ENCODE measurements at places on chromosomes 1 and 21.

DNA sequence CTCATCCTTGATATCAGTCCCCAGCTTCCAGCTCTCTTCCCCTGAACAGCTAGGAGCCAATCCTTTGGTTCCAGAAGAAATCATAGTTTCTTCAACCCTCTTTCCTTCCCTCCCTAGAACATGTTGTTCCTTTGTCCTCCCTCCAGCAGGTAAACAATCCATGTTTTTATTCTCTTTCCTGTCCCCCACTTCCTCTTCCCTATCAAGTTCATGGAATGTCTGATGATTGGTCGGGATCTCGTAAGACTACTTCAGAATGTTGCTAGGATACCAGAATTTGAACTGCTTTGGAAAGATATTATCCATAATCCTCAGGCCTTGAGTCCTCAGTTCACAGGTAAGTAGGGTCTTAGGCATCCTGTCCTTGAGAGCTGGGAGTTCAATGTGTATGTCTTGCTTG, 23.1 kb upstream of the SLC27A3 start:
- no peak for DNase-seq

DNA sequence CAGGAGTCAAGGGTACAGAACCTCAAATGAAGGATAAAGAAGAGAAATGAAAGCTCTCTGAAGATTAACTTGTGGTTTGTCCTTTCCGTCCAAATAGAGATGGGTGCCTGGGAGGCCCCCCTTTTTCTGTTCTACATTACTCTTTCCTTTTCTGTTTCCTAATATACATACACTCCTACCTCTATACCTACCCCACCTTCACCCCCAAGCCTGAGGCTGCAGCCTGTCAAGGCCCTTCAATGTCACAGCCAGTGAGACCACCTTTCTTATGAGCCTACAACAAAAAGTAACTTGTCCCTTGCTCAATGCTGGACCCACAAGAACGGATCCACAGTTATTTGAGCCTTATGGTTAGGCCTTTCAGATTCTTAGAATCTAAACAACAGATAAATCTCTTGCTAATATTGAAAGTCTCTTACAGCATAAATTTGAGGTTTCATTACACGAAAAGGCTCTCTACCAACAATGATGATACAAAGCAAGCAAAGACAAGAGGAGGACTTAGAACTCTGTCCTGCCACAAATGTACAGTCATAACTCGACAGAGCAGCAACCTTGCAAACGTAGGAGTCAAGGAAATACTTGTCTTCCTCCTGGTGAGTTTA, 4.1 kb upstream of the TRAF3IP3 start:
- DNase-seq = no peak

DNA sequence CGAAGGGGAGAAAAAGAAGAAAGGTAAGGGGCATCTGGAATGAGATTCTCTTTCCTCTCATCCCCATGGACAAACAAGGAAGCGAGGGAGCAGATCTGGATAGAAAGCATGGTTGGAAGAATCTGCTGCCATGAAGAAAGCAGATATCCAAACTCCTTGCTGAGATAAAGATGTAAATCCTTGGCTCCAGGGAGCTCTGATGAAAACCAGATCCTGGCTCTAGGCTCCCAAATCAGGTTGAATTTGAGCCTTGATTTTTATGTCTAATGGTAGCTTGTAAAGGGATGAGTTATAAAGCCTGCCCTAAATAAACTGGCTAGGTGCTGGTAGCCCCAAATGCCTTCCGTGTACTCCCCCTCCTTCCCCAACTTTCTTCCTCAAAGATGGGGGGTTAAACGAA, 64.1 kb upstream of the LAX1 start:
- DNase-seq = no peak

DNA sequence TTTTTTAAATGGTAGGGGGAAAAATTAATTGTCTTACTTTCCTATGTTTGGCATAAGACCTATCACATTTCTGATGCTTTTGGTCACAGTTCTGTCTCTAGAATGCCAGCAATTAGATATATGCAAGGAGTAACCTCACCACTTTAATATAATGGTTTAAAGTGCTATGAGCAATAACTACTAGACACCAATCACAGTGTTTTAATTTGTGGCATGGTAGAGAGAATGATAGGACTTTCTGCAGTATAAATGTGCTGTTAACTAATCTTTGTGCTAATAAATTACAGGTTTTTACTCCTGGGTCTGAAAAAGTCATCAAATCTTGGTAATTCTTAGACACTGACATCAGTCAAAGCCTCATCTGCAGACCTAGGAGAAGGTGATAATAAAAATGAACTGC, 2110.3 kb downstream of the NCAM2 start:
- no peak for DNase-seq

GRCh38 chr1:85199667-85200462, 951 bp downstream of the SYDE2 start:
- no peak for DNase-seq

DNA sequence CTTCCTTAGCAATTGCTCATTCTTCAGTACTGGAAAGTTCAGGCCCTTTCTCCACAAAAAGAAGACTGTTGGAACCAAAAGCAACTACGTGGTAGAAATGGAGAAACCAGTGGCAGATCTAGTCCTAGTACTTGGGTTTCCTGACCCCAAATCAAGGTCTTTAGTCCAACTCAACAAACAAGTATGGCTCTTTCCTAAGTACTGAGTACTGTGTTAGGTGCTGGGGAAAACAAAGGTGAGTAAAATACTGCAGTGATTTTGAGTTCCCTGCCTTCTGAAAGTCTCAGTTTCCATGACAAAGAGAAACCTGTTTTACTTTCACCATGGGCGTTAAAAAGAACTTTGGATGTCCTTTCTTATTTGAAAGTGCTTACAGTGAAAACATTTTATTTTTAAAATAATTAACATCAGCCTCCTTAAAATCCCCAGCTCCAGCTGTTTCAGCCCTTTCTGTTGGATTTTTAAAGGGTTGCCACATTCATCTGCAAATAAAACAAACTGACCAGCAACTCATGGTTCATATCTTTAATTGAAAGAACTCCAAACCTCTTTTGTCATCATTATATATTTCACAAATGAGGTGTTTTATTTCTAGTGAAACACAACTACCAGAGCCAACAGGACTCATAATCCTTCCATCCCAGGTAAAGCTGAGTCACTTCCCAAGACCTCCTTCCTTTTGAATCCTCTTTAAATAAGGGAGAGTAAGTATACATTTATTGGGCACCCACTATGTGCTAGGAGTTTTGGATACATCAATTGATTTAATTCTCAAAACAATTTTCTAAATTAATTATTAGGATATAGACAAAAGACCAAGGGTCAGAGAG, 35.4 kb downstream of the PLPP3 start:
- DNase-seq = no peak

GRCh38 chr21:40835184-40835694, 11.7 kb downstream of the DSCAM start:
- no peak for DNase-seq

GRCh38 chr1:178857126-178857525, 13.8 kb downstream of the ANGPTL1 start:
- no peak for DNase-seq

- peak; percentile 37 for DNase-seq
These were observed 78.4 kb upstream of the GPR88 start for GRCh38 chr1:100459358-100460114.

GRCh38 chr1:15676688-15677661, 7.1 kb upstream of the PLEKHM2 start:
- DNase-seq = no peak

GRCh38 chr1:19493547-19493946, 8.2 kb upstream of the CAPZB start:
- DNase-seq = no peak

GRCh38 chr1:153001382-153001781, at the start of gene SPRR3:
Gene SPRR3, plus strand, starts transcription at chr1:153001749. Its CDS starts 1,272 bp downstream, at chr1:153003021.
- DNase-seq = no peak

DNA sequence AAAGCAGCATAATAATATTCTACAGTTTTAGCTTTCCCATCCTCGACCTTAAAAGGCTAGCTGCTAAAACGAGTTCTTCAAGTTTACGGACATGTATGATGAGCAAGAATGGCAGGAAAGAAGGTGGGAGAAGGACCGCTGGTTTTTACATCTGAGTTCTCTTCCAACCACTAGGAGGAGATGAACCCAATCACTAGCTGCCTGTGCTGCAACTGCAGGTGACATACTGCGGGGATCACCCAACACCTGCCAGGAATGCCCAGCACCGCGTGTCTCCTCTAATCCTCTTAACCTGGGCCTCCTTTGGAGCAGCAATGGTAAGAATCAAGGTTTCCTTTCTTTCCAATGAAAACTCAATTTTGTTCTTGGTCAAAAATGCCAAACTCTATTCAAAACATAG, 23.5 kb downstream of the TOR3A start:
- no peak for DNase-seq

GRCh38 chr1:209455145-209455544, 128.4 kb upstream of the CAMK1G start:
- no peak for DNase-seq

DNA sequence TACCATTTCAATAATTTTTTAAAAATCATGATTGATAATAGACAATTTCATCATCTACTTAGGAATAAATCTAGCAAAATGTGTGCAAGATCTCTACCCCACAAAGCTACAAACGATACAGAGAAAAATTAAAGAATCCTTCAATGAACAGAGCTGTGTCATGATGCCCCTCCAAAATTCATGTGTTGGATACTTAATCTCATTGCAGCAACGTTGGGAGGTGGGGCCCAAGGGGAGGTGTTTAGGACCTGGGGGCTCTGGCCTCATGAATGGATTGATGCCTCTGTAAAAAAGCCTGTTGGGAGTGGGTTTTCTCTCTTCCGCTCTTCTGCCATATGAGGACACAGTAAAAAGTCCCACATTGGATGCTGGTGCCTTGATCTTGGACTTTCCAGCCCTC, 54.9 kb downstream of the PRSS38 start:
- no peak for DNase-seq

DNA sequence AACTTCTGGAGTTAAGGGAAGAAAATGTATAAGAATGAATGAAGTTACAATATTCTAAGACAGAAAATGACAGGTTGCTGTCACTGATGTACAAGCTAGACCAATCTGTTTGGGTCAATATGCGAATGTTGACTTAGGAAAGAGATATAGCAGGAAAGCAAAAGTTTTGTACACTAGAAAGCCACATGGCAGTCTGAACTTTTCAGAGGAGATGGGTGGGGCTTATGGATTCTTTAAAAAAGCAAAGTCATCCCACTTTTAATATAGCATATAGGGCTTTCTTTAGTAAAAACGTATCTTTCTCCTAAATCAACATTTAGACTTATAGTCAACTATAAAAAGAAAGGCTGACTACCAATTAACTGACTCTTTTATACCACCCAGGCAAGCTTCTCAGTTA, 381.2 kb downstream of the PTPRC start:
- no peak for DNase-seq

GRCh38 chr1:53349968-53350852, 22.3 kb upstream of the LRP8 start:
- no peak for DNase-seq

GRCh38 chr1:199482426-199482825, 545.1 kb upstream of the NR5A2 start:
- DNase-seq = no peak

DNA sequence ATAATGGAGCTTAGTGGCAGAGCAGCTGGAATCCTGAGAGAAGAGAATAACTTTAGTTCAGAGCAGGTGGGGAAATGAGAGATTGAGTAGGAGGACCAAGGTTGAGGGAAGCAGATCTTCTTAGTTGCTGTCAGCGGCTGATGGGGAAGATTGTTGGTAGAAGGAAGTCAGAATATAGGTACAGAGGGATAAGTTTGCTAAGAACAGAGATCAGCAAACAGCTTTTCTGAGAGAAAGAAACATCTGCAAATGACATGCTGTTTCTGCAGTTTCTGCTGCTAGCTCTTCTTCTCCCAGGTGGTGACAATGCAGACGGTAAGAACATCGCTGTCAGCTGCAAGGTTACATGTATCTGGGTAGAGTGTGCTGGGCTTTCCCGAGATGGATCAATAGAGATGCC, at the start of gene CD1C:
Gene CD1C, plus strand, starts transcription at position 113 of the 400 bp plus-strand sequence. Its CDS starts 142 bp downstream, at position 255.
- no peak for DNase-seq

GRCh38 chr1:178818416-178818815, 52.5 kb downstream of the ANGPTL1 start:
- DNase-seq = no peak

- DNase-seq = no peak
These were observed 262.9 kb downstream of the RHOU start for GRCh38 chr1:228998179-228998578.

GRCh38 chr1:153968000-153968363, 280 bp downstream of the CREB3L4 start:
- DNase-seq = peak; percentile 57

DNA sequence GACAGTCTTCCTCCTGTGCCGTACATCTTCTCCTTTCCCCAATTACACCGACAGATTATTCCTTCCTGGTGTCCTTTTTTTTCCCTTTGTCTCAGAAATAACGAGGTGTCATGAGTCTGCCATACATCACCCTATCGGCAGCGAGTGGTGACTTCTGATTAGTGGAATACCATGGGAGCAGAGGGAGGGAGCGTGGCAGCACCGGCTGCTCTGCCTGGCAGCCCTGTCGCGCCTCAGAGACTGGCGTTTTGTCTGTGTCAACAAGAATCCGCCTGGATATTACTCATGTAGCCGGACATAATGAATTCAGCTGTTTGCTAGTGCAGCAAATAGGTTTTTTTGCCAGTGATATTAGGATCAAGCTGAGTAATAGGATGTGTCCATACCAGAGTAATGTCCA, 51.8 kb downstream of the UTP25 start:
- no peak for DNase-seq

DNA sequence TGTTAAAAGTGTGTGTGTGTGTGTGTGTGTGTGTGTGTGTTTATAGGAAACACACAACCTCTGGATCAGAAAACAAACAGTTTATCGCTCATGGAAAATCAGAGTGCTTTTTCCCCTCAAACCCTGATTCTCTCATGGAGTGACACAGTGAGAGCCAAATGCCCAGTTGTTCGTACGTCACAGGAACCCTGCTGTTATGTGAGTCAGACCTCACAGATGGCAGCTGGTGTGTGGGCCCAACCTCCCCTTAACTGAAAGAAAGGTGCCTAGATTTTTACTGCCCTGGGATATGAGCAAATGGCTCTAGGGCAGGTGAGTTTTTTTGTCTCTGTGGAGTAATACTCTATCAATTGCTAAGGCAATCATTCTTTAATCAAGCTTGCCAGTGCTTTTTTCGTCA, 1788.1 kb downstream of the BRINP3 start:
- no peak for DNase-seq

- DNase-seq = no peak
These were observed 909 bp upstream of the PAXBP1 start for GRCh38 chr21:32772281-32773047.

GRCh38 chr1:51997974-51998382, 7.5 kb upstream of the RAB3B start:
- DNase-seq = no peak

DNA sequence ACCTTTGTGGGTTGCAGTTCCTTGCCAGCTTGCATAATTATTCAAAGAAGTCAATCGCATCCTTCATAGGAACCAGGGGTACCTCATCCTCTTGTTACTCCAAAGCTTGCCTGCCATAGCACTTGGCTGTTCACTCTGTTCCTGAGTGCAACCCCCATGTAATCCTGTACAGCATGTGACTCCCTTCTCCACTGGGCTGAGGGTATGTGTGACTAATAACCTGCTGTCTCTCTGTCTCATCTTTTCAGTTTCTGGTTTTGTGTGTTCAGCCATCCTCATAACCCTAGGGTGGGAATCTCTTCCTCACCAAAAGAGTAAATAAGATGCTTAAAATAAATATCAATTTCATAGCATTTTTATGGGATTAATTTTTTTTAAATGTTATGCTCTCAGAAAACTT, 351.9 kb downstream of the S1PR1 start:
- DNase-seq = no peak

GRCh38 chr1:11342621-11343032, 69.6 kb downstream of the UBIAD1 start:
- no peak for DNase-seq

Measured in NCI-H187 treated with DMSO at 0.1 percent for 48 hours (cell line).